Activated gamma-delta T cell treated with Interleukin-2 at 50 U/mL for 16 hours (primary cell): ENCODE measurements at places on chromosomes 2 and 18.
A peak's percentile ranks its signal among the peaks of the same experiment; 100 is the strongest.

DNA sequence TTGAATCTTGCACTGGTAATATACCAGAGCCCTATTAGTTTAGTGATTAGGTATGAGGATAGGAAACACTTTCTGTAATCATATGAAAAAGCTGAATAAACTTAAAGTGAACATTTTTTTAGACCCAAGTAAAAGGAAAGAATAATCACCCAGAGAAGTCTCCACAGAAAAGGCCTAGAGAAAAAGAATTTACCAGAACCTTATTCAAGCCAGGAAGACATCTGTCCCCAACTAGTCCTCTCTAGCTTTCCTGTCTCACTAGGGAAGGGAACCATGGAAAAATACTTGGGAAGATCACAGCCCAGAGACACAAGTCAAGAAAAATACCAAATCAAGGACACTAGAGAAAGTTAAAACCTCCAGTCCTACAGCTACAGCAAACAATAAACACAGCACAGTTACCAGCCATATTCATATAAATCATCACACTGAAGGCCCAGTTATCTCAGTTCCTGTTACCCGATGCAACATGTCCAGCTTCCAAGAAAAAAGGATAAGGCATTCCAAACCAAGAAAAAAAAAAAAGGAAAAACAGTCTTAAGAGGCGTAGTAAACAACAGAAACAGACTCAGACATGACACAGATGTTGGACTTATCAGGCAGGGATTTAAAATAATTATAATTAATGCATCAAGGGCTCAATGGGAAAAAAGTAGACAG lies 461.5 kb downstream of the IRS1 start:
- DNase-seq = no peak

GRCh38 chr2:62196278-62196901 lies 475 bp downstream of the B3GNT2 start:
- DNase-seq = peak; percentile 59

GRCh38 chr2:237570776-237571335 lies 4.5 kb downstream of the PRLH start:
- DNase-seq = no peak

- DNase-seq = no peak
Observed at GRCh38 chr18:2914185-2914880, 67.5 kb downstream of the EMILIN2 start.

DNA sequence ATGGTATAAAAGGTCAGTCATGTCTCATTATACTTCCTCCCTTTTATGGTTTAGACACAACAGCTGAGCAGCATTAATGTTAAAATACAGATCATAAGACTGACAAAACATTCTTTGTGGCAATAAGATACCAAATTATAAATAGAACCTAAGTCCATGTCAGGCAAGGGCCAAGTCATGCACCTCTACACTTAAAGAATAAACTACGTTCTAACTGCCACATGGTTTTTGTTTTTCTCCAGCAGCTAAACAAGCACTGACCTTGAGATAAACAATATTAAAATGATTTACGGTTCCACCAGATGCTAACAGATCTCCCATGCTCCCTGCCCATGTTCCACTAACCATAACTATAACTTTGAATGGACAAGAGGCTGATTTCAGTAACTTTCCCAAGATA lies 368.6 kb upstream of the TFPI start:
- DNase-seq = no peak

- DNase-seq = no peak
Observed at GRCh38 chr2:145228506-145228905, 708.6 kb upstream of the ZEB2 start.

- no peak for DNase-seq
Observed at GRCh38 chr2:230601510-230601909, 111.1 kb upstream of the CAB39 start.

DNA sequence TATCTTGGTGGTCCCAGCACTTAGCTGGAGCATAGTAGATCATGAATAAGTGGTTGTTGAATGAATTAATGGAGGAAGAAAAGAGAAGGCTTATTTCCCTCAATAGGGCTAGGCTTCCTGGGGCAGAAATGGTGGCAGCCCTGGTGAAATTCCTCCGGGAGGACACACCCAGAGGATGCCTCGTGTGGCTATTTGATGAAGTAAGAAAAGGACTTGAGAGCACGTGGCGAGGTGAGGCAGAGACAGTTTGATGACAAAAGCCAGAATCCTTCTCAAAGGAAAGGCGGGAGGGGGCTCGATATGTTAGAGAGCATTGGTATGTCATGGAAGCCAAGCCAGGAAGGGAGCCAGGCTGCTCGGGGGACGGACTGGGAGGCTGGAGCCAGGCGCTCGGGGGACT lies 14.7 kb downstream of the FAM228A start:
- DNase-seq = no peak

GRCh38 chr18:58209326-58209725 lies 165.3 kb downstream of the NEDD4L start:
- DNase-seq = no peak

DNA sequence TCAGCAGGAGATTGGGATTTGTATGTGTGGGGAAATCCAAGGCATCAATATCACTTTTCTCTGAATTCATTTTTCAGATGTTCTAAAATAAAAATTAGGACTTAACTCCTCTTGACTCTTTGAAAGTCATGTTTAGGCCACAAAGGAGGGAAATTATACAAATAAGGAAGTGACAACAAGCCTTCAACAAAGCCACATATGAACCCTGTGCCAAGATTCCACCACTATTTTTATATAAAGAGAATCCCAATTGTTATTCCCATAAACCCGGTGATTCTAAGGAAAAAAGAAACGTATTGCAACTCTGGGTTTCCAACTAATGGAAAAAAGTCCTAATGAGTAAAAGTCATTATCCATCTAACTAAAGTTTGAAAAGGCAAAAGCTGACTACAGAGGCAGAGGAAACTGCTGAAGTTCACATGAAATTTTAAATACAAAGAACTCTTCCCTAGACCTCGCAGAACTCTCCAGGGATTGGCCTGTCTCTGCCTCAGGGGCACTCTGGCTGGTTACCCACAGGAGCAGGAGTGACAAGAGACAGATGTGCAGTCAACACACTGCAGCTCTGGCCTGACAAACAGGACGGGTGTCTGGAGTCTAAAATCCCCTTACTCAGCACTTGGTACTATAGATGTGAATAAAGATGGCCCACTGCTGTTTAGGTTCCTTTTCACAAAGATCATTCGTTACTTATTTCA lies 11.5 kb downstream of the NPC1 start:
- no peak for DNase-seq

DNA sequence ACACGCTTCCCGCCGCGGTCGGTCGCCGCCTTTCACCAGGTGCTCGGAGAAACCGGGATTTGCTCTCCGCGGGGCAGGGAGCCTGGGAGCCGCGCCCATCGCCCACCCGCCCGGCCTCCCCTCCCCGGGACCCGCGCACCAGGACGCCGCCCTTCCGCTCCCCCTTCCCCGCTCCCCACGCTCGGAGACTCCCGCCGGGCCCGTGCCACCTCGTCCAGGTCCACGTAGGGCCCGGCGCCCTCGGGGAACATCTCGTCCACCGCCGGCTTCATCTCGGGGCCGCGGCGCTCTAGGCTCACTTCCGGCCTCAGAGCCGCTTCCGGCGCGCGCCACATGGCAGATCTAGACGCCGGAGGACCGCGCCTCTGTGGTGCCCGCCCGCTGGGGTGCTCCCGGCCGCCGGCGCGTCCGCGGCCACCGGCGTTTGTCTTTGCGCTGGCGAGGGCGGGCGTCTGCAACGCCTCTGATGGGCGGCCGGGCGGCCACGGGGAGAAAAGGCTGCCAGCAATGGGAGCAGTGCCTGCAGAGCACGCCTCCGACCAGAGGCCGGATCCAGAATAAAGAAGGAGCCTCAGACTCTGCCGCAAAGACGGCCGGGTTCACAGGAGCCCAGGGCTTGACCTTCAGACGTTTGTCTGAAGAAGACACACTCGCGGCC lies at the start of gene COPS9:
Gene COPS9, minus strand, starts transcription at position 293 of the 658 bp plus-strand sequence. Its CDS starts 21 bp downstream, at position 272.
- DNase-seq = peak; percentile 86

- peak; percentile 97 for DNase-seq
Observed at GRCh38 chr2:85354286-85355072, at the start of the genes ELMOD3 and RETSAT. TSS of gene ELMOD3 (plus strand) at chr2:85354769. CDS start at chr2:85357199, 2,430 bp downstream. TSS of gene RETSAT (minus strand) at chr2:85354528. CDS start at chr2:85354507, 21 bp downstream.

DNA sequence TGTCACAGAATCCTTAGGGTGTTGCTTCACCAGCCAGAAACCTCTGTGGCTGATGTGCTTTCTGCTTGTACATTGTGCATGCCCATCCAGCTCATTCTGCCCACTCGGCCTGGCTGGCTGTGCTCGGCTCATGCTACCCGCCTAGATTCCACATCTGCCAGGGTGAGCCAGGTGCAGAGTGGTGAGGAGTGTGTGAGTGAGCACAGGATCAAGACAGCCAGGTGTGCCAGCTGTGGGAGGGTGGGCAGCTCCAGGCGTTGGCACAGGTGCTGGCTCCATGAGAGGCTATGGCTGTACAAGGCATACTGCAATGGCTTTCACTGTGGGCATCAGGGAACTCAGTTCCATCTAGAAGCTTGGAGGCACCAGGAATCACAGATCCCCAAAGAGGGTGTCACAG lies 1321.8 kb upstream of the CRIM1 start:
- DNase-seq = no peak

GRCh38 chr18:10928772-10929373 lies 220.5 kb downstream of the PIEZO2 start:
- DNase-seq = no peak

- DNase-seq = no peak
Observed at GRCh38 chr2:5921081-5921642, 229.0 kb downstream of the SOX11 start.

DNA sequence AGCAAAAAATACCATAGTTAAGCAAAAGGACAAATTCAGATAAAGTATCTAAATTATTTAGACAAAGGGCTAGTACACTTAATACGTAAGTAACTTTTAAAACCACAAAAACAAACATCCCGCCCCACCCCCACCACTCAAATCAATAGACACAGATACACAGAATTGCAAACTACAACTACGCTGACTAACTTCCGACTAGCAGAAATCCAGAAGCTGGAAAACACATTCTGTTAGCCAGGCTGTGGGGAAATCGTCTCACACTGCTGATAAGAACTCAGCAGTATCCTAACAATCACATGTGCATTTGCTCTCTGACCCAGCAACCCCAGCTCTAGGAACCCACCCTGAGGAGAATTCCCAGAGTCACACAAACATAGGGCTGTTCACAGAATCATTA lies 16.6 kb downstream of the FAM168B start:
- DNase-seq = no peak

DNA sequence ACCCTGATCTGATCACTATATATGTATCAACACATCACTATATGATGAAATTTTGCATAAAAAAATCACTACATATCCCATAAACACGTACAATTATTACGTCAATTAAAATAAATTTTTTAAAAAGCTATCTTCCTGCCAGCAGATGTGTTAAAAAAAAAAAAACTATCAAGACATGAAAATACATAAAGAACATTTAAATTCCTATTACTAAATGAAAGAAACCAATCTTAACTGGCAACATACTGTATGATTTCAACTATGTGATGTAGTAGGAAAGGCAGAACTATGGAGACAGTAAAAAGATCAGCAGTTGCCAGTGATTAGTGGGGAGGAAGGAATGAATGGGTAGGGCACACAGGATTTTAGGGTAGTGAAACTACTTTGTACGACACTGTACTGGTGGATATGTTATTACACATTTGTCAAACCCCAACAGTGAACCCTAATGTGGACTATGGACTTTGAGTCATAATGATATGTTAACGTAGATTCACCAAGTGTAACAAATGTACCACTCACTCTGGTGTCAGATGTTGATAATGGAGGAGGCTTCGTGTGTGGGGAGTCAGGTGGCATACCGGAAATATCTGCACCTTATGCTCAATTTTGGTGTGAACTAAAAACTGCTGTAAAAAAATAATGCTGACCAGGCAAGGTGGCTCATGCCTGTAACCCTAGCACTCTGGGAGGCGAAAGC lies 27.4 kb downstream of the USP34 start:
- no peak for DNase-seq

GRCh38 chr18:4264347-4264791 lies 190.7 kb downstream of the DLGAP1 start:
- DNase-seq = no peak

- no peak for DNase-seq
Observed at GRCh38 chr18:29078273-29078672, 901.3 kb upstream of the CDH2 start.

DNA sequence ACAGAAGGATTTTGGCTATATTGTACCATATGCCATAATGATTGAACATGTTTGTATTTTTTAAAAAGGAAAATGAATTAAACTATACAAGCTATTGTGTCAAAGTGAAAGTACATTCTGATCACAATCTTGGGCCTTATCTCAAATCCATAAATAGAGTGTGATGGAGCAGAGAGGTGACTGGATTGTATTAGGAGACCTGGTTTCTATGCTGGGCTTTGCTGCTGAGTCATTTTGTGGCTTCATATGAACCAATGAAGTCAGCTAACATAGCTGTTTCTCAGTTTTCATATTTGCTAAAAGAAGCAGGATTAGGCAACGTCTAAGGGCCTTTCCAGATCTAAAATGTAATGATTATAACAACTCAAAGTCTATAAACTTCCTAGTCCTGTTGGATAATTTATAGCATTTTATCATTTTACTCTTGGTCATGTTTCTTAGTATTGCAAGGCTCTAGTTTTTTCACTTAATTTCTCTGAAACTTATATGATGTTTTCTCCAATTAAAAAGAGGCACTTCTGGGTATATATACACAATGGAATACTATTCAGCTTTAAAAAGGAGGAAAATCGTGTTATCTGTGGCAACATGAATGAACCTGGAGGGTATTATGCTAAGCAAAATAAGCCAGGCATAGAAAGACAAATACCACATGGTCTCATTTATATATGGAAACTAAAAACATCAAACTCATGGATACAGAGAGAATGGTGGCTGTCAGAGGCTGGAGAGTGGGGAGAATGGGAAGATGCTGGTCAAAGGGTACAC lies 112.3 kb downstream of the MEP1B start:
- no peak for DNase-seq
